ENCODE measurements at places on chromosomes 11 and 22. TPM values are rescaled to one million over a fixed set of nuclear protein-coding genes. Genes with fewer than 3 reads are reported as not detected.

DNA sequence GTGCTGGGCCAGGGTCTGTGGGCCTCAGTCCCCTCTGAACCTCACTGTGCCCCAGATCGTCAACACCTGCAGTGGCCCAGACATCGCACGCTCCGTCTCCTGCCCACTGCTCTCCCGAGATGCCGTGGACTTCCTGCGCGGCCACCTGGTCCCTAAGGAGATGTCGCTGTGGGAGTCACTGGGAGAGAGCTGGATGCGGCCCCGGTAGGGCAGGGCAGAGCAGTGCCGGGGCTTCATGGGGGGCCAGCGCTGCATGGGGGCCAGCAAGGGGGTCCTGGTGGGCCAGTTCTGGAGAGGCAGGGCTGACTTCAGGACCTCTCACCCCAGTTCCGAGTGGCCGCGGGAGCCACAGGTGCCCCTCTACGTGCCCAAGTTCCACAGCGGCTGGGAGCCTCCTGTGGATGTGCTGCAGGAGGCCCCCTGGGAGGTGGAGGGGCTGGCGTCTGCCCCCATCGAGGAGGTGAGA is 16.3 kb downstream of the EPS8L2 start:
- no peak overlapping the region for H3K27ac ChIP-seq
- H3K27me3 ChIP-seq, result peaks cover 29% of the 10 kb centered on the region
- no peak overlapping the region for H3K4me3 ChIP-seq
- peaks cover 16% of the 10 kb centered on the region for H3K4me1 ChIP-seq
- DNase-seq, result no peak

GRCh38 chr11:8096575-8096974 is 15.6 kb downstream of the TUB start:
- no peak overlapping the region for H3K4me3 ChIP-seq
- no peaks in the 10 kb centered on the region for H3K27me3 ChIP-seq
- peaks cover 3% of the 10 kb centered on the region for H3K4me1 ChIP-seq

DNA sequence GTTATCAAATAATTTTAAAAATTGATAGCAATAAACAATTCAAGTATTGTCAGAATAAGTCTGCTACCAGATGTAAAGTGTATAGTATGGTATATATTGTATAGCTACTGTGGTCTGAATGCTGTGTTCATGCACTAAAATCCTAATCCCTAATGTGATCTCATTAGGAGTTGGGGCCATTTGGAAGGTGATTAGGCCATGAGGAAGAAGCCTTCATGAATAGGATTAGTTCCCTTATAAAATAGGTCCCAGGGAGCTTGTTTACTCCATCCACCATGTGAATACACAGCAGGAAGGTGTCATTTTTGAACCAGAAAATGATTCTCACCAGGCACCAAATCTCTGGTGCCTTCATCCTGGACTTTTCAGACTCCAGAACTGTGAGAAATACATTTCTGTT is 363.0 kb upstream of the CNTN5 start:
- H3K27ac ChIP-seq, result no peak overlapping the region
- DNase-seq, result no peak
- no peaks in the 10 kb centered on the region for H3K4me1 ChIP-seq
- H3K27me3 ChIP-seq, result no peaks in the 10 kb centered on the region
- no peaks in the 10 kb centered on the region for H3K36me3 ChIP-seq

- H3K27ac ChIP-seq, result peak overlapping the region; percentile 69
- peaks cover 8% of the 10 kb centered on the region for H3K36me3 ChIP-seq
- no peak overlapping the region for H3K4me3 ChIP-seq
- peaks cover 17% of the 10 kb centered on the region for H3K4me1 ChIP-seq
Measured at GRCh38 chr11:75689863-75690609, 21.2 kb upstream of the MAP6 start.

- no peak overlapping the region for H3K27ac ChIP-seq
- no peaks in the 10 kb centered on the region for H3K27me3 ChIP-seq
- no peak overlapping the region for H3K4me3 ChIP-seq
- H3K36me3 ChIP-seq, result no peaks in the 10 kb centered on the region
Measured at GRCh38 chr11:37972691-37973090, 1374.7 kb upstream of the RAG2 start.

DNA sequence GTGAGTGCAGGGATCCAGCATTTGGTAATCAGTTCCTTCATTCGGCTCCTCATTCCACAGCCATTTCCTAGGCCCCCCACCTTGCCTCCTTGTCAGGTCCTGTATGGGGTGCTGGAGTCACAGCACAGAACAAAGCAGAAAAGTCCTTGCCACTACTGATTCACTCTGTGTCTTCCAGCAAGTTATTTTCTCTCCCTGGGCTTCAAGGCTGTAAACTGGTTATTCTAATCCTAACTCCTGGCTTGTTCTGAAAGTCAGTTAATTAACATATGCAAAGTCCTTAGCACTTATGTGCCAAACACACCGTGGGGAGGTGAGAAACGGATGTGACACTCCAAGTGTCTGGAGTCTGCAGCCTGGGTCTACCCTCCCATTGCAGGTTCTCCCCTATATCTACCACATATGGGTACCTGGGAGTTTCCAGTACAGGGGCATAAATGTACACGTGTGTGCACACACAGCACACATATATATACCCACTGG is 30.6 kb upstream of the PDE2A start:
- no peak overlapping the region for H3K4me3 ChIP-seq
- peak overlapping the region; percentile 38 for H3K27ac ChIP-seq
- H3K27me3 ChIP-seq, result no peaks in the 10 kb centered on the region
- H3K36me3 ChIP-seq, result peaks cover 15% of the 10 kb centered on the region

- no peak overlapping the region for H3K4me3 ChIP-seq
- H3K4me1 ChIP-seq, result peaks cover 10% of the 10 kb centered on the region
- no peaks in the 10 kb centered on the region for H3K36me3 ChIP-seq
- no peak overlapping the region for H3K27ac ChIP-seq
- H3K27me3 ChIP-seq, result peaks cover 40% of the 10 kb centered on the region
Measured at GRCh38 chr22:37816543-37817180, 6.5 kb upstream of the GALR3 start.

GRCh38 chr11:10514709-10515108 is 26.3 kb downstream of the RNF141 start:
- no peaks in the 10 kb centered on the region for H3K27me3 ChIP-seq
- H3K27ac ChIP-seq, result no peak overlapping the region
- H3K4me1 ChIP-seq, result peaks cover 9% of the 10 kb centered on the region
- H3K4me3 ChIP-seq, result no peak overlapping the region
- DNase-seq, result no peak

- no peak overlapping the region for H3K4me3 ChIP-seq
- peaks cover 14% of the 10 kb centered on the region for H3K4me1 ChIP-seq
- no peak for DNase-seq
- no peak overlapping the region for H3K27ac ChIP-seq
Measured at GRCh38 chr11:6531267-6531752, 34.2 kb downstream of the DNHD1 start.

DNA sequence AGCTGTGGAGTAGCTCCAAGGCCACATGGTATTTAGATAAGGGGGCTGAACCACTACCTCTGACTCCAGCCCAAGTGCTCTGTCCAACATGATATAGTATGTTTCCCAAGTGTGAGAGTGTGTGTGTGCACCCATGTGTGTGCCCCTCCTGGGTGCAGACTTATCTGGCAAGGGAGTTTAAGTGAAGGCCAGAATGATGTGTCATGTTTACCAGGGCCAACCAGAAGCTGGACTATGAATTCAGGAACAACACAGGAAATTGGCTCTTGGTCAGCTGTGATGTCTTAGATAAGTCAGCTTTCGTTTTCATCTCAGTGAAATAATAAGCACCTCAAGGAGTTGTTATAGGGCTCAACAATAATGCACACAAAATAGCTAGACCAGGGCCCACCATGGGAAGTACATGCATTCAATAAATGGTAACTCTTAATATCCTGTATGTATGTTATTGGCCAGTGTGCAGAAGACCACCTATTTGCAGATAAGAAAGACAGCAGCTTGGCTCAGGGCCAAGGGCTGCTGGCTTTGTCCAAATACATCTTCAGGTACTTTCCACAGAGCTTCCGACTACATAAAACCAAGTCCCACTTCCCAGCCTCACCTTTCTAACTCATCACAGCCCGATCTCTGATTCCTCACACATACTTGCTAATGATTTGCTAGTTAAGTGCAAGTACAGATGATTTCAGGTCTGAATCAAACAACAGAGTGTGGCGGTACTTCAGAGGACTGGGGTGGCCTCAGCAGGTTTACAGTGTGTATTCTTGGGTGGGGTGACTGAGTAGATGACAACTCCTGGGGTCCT is 120.9 kb downstream of the ME3 start:
- H3K4me1 ChIP-seq, result no peaks in the 10 kb centered on the region
- no peak overlapping the region for H3K27ac ChIP-seq
- peaks cover 2% of the 10 kb centered on the region for H3K36me3 ChIP-seq
- no peak for DNase-seq
- H3K27me3 ChIP-seq, result no peaks in the 10 kb centered on the region
- H3K4me3 ChIP-seq, result no peak overlapping the region

DNA sequence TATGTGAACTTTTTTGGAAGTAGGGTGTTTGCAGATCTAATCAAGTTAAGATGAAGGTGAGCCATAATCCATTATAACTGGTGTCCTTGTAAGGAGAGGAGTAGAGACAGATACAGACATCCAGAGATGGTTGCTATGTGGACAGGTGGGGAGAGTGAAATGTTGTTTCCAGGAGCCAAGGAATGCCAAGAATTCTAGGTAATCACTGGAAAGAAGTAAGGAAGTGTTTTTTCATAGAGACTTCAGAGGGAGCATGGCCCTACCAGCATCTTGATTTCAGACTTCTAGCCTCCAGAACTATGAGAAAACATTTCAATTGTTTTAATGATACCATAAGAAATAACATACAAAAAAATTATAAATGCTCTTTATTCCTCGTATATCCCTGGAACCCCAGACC is 320.5 kb upstream of the ANO3 start:
- H3K36me3 ChIP-seq, result no peaks in the 10 kb centered on the region
- H3K27me3 ChIP-seq, result no peaks in the 10 kb centered on the region

DNA sequence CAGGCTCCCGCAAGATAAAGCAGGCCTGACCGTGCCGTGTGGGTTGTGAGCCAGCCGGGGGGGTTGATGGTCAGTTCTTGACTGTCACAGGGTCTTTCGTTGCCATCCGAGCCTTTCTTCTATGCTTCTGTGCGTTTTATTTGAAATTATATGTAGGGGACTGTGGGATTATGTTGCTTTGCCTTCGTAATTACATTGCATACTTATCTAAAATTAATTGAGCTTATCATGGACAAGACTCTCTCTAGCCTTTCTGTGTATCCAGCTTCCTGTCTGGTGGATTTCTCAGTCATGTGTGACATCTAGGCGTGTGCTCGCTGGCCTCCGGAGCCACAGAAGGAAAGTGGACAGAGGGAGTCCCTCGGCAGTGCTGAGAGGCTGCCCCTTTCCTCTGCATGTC is 93.2 kb downstream of the TBC1D22A start:
- no peak for DNase-seq
- peaks cover 9% of the 10 kb centered on the region for H3K4me1 ChIP-seq
- H3K4me3 ChIP-seq, result no peak overlapping the region
- no peak overlapping the region for H3K27ac ChIP-seq

DNA sequence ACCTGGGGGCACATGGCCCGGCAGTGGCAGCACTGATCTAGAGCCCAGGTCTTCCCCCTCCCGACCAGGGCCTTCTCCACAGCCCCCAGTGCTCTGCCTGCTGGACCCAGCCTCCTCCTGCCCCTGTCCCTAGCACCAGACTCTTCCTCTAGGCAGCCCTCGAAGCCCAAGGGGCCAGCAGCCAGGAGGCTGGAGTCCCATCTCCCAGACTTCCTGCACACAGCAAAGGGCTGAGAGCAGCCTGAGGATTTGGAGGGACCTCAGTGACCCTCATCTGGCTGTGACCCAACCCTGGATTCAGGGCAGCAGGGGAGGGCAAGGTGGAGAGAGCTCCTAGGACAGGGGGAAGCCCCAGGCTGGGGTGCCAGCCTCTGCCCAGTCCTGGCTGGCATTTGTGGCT is 3.0 kb downstream of the RHOD start:
- no peak overlapping the region for H3K4me3 ChIP-seq
- no peak for DNase-seq
- H3K4me1 ChIP-seq, result peaks cover 8% of the 10 kb centered on the region
- no peak overlapping the region for H3K27ac ChIP-seq
- H3K27me3 ChIP-seq, result peaks cover 3% of the 10 kb centered on the region

- peak overlapping the region; percentile 59 for H3K4me3 ChIP-seq
- no peaks in the 10 kb centered on the region for H3K27me3 ChIP-seq
Measured at GRCh38 chr11:9231848-9232177, 33.3 kb downstream of the DENND5A start.

GRCh38 chr11:118785362-118785761 is 5.6 kb downstream of the DDX6 start:
- no peak for DNase-seq
- H3K4me3 ChIP-seq, result no peak overlapping the region
- H3K27ac ChIP-seq, result peak overlapping the region; percentile 65
- no peaks in the 10 kb centered on the region for H3K27me3 ChIP-seq
- H3K36me3 ChIP-seq, result peaks cover 54% of the 10 kb centered on the region

- peaks cover 29% of the 10 kb centered on the region for H3K4me1 ChIP-seq
- H3K36me3 ChIP-seq, result no peaks in the 10 kb centered on the region
- peaks cover 5% of the 10 kb centered on the region for H3K27me3 ChIP-seq
- peak overlapping the region; percentile 83 for H3K4me3 ChIP-seq
- peak overlapping the region; percentile 82 for H3K27ac ChIP-seq
Measured at GRCh38 chr11:72222106-72222891, 2.3 kb upstream of the INPPL1 start.

- DNase-seq, result no peak
- no peak overlapping the region for H3K4me3 ChIP-seq
- H3K27me3 ChIP-seq, result no peaks in the 10 kb centered on the region
- peaks cover 53% of the 10 kb centered on the region for H3K4me1 ChIP-seq
Measured at GRCh38 chr22:40434106-40434505, 63.7 kb downstream of the SGSM3 start.

Gene CLDN5
- total RNA-seq, result not detected

Gene CRYBB2
- total RNA-seq, result not detected

Gene TIGD3
- total RNA-seq, result 0.49 TPM

Gene BTG4
- 0.62 TPM for total RNA-seq

Gene NPAS4
- total RNA-seq, result not detected

Gene ABCC8
- total RNA-seq, result not detected

Gene BACE1
- 0.90 TPM for total RNA-seq

Gene C11orf87
- total RNA-seq, result not detected

Gene DNAJB7
- not detected for total RNA-seq

Gene ARSA
- total RNA-seq, result 13.5 TPM

Gene CYB5R2
- 16.4 TPM for total RNA-seq

Gene MS4A1
- 7.1 TPM for total RNA-seq
